NCI-H2107 (cell line): ENCODE measurements at places on chromosomes 7 and 10.

GRCh38 chr7:47475880-47476227, 106.1 kb downstream of the TNS3 start:
- no peak for DNase-seq

DNA sequence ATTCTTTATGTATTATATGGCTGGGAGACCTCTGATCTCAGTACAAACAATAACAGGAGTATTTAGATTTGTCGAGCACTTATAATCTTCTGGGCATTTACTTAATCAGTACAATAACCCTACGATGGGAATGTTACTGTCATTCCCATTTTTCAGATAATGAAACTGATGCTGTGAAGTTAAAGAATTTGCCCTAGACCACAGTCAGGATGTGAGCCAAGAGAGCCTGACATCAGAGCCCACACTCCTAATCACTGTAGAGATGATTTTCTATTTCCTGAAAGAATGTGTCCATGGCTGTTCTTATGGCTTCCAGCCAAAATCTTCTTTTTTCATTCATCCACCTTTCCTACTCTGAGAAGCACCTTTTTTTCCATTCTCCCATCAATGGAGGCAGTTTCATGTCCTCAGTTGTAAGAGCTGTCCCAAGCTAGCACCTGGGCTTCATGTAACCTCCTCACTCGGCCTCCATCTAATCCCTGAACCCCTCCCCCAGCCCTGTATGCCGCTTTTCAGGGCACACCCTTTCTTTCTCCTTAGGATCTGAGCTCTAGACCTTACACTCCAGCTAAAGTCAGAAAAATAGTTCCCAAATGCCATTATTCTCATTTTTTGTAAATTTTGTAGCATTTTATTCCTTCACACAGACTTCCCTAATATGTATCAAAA, 12.2 kb upstream of the CAV1 start:
- no peak for DNase-seq

GRCh38 chr7:125568799-125569198, 639.2 kb upstream of the POT1 start:
- DNase-seq = no peak

DNA sequence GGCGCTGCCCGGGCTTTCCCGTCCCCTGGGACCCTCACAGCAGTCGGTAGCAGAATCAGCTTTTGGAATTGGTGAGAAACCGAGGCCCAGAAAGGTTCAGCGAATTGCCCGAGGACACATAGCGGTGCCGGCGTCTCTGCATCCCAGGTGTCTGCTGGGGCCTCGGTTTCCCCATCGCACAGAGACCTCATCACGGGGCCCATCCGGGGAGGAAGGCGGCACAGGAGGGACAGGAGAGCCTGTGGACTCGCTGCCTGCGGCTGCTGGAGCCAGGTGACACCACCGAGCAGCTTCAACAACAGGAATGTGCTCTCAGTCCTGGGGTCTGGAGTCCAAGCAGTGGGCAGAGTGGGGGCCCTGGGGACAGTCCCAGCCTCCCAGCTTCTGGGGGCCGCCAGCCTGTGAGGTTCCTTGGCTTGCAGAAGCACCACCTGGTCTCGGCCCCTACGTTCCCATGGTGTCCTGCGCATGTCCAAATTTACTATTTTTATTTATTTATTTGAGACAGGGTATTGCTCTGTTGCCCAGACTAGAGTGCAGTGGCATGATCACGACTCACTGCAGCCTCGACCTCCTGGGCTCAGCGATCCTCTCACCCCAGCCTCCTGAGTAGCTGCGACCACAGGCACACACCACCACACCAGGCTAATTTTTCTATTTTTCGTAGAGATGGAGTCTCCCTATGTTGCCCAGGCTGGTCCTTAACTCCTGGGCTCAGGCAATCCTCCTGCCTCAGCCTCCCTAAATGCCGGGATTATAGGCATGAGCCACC, 539 bp upstream of the COX19 start:
- no peak for DNase-seq

GRCh38 chr10:46326066-46326465, 39.3 kb downstream of the ANTXRL start:
- DNase-seq = no peak

DNA sequence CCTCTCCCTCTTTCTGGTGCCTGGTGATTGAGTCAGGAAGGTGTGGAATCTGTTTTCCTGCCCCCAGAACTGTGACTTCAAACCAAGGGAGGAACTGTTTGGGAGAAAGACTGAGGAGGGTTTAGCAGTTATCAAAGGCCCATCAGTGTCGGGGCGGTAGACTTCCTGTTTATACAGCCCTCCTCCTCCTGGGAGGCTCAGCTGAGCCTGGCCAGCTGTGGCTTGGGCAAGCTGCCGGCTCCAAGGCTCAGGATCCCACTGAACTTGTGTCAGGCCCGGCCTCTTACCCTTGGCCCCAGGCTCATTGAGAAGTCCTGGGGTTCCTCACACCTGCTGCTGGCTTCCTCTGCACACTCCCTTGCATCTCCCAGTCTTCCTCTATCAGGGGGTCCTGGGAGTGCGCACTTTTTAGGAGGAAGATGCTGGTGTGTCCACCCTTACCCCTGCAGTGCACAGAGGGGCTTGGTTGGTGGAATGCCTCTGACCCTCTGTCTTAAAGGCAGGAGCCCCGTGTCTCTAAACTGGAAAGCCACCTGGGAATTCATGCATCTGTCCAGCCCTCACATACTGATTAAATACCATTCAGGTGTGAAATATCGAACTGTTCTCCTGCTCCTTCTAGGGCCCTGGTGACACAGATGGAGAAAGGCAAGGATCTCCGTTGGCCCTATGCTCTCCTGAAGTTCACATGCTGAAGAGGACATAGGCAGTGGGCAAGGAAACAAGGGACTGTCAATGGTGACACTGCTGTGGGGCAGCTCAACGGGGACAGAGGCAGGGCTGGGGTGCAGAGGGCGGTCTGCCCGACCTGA, 32.4 kb downstream of the CXCL12 start:
- DNase-seq = no peak

- DNase-seq = no peak
Observed at GRCh38 chr10:71077143-71077581, 135.2 kb upstream of the UNC5B start.

DNA sequence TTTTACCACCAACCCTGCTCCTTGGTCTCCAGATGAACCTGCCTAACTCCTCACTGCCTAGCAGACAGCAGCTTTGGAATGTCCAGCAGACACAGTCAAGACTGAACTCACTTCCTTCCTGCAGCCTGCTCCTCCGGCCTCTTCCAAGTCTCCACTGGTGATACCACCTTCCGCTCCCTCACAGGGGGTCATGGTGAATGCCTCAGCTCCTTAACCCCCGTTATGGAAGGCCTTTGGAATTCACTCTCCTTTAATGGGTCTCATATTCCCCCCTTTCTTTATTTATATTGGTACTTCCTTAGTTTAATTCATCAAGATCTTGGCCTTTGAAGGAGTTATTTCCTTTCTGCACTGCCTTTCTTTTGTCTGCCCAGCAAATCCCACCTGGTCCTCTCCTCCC, 44.9 kb upstream of the ZNF32 start:
- DNase-seq = no peak

- no peak for DNase-seq
Observed at GRCh38 chr10:122132331-122132755, 138.8 kb upstream of the BTBD16 start.

DNA sequence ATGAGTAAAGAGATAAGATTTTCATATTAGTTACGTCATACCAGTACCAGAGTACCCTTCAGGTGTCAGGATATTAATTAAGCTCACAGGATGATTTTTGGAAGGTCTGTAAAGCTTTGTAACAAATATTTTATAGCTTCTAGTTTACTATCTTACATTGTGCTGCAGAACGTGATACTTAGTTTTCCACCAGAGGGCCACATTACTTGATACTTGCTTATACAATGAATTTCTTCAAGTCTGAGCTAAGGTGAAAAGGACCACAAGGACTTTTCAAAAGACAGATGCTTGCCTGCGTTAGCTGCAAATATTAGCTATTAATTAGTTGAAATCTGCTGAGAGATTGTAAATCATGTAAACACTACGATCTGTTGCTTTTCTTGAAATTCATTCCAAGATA, 12.2 kb downstream of the FOXP2 start:
- DNase-seq = no peak

DNA sequence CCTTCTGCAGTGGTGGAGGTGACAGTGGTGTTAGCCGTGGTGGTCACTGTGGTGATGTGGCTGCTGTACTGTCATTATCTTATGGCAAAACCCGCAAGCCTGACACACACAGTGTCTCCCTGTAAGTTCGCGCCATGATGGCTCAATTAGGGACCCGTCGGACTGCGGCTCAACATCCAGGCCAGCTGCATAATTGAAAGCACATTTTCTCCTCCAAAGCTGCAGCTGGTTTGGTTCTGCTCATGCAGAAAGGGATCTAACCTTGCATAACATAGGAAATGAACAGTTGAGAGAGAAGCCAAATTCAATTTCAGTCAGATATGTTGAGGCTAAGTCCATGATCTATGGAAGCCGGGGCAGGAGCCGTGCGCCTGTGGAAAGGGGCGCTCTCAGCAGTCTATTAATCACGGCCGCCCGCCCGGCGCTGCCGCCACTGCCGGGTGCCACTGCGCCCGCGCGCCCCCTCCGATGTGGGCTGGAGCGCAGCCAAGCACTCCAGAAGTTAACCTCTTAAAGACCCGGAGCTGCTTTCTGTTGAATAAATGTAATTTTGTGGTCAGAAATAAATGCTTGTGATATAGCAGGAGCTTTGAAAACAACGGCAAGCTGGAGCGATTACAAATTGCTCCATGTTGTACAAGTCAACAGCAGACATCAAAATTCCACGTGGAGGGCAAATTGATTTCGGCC, 227.7 kb downstream of the CUX1 start:
- DNase-seq = peak; percentile 23

DNA sequence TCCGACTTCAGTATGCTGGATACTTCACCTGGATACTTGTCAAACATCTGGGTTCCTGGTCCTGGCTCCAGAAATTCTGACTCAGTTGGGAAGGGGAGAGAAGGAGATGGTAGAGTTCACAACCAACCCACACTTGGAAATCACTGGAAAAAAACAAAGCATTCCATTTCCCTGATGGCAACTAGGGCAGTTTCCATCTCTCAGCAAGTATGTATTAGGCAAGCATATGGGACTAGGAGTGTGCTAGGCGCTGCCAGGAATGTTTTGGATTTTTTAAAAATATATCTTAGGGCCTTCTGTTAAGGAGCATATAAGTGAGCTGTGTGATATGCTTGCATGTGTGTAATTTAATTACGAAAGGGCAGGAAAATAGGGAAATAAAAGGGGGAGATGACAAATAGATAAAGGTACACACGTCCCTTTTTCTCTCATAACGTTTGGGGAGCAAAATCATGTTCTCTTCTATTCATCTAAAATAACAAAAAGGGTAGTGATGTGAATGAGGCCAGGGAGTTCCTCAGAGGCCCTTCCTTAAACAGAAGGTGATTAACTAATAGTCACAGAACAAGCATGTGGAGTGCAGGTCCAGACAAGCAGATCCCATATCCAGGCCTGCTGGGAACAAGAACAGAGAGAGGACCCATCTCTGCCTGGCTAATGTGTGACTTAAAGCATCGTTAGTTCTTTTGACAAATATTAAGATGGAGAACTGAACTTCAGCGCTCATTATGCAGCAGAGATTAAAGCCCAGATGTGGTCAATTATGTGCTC, 64.5 kb upstream of the NFE2L3 start:
- DNase-seq = no peak

- no peak for DNase-seq
Observed at GRCh38 chr10:32326680-32327363, 20.1 kb downstream of the EPC1 start.

GRCh38 chr10:8137272-8137681, 82.8 kb downstream of the GATA3 start:
- no peak for DNase-seq

DNA sequence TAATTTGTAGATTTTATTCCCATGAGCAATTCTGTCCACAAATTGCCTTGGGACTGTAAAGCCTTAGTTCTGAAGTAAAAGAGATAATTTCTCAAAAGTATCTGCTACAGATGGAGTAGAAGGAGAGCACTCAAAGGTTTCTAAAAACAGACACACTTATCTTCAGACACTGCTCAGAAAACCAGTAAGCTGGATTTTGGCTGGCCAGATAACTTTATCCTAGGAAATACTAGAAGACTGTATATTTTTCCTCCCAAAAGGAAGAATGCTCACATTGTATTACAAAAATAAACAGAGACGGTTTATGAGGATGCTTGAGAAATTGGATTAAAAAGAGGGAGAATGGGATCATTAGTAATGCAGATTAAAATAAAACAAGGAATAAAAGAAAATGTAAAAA, 178.0 kb upstream of the IGFBP3 start:
- no peak for DNase-seq

GRCh38 chr7:9711259-9711918, 1262.3 kb upstream of the PHF14 start:
- no peak for DNase-seq

DNA sequence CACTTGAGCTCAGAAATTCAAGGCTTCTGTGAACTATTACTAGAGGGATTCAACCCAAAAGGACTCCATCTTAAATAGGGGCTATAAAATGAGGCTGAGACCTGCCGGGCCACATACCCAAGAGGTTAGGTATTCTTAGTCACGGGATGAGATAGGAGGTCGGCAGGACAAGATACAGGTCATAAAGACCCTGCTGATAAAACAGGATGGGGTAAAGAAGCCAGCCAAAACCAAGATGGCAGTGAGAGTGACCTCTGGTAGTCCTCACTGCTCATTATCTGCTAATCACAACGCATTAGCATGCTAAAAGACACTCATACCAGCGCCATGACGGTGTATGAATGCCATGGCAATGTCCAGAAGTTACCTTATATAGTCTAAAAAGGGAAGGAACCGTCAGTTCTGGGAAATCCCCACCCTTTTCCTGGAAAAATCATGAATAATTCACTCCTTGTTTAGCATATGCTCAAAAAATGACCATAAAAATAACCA, 101.2 kb upstream of the TRIM24 start:
- no peak for DNase-seq

- DNase-seq = no peak
Observed at GRCh38 chr7:130151591-130152492, 53.4 kb downstream of the TMEM209 start.

DNA sequence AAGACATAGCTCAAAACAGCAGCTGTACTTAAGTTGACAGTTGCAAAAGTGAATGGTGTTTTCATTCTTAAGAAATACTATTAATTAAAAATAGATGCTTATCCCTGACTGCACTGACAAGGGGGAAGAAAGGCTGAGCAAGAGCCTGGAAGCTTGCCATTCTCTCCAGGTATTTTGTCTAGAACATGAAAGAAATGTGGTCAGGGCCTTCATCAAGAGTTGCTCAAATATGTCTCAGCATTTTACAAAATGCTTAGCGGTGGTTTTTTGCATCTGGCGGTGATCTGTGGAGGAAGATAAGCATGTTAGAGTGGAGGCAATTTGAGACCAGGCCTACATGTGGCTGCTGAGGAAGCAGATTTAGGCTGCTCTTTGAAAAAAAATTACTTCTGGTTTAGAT, 46.4 kb upstream of the CC2D2B start:
- DNase-seq = no peak

DNA sequence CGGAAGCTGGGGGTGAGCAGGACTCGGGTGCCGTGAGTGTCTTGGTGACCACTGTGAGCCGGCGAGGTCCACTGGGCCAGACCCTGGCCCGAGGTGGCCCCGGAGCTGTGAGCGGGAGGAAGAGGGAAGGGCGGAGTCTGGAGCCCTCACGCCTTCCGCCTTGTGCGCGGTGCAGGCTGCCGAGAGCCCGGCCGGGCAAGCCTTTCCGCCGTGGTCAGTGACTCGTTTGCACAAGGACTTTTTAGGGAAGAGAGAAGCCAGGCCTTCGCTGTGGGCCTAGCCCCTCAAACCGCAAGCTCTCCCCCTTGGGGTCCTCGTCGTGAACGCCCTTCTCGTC, 40.9 kb upstream of the ZNF32 start:
- DNase-seq = no peak

GRCh38 chr7:134811765-134812164, 32.3 kb downstream of the CALD1 start:
- DNase-seq = no peak

GRCh38 chr10:132992433-132993215, 50.3 kb upstream of the CFAP46 start:
- DNase-seq = no peak
